ENCODE measurements at places on chromosomes 5 and 9. TPM values are rescaled to one million over a fixed set of nuclear protein-coding genes. Genes with fewer than 3 reads are reported as not detected.

- H3K4me1 ChIP-seq, result peaks cover 9% of the 10 kb centered on the region
- DNase-seq, result peak; percentile 78
These were observed 39.7 kb upstream of the SPRY4 start for GRCh38 chr5:142364251-142365145.

The ARSK gene
- total RNA-seq, result 13.5 TPM

- H3K4me3 ChIP-seq, result no peak overlapping the region
- H3K36me3 ChIP-seq, result no peaks in the 10 kb centered on the region
- H3K4me1 ChIP-seq, result no peaks in the 10 kb centered on the region
- DNase-seq, result no peak
These were observed 1.8 kb downstream of the SLC6A18 start for GRCh38 chr5:1226839-1227581.

The OTULINL gene
- total RNA-seq, result 5.3 TPM

DNA sequence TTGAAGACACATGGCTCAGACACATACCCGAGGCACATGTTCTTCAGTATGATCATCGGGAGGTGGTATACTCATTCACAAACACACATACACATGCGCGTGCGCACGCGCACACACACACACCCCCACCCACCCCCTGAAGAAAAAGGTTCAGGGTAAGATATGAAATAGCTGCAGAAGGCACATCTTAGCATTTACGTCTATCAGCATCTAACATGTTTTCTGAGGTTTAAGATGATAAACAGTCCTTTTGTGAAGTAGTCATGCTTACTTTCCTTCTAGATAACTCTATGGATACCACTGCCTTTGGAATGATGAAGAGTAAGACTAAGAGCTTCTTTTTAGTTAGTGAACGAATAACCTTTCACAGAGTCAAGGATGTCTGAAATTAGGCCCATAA lies 105.1 kb upstream of the GNA14 start:
- H3K27me3 ChIP-seq, result no peaks in the 10 kb centered on the region
- H3K36me3 ChIP-seq, result peaks cover 22% of the 10 kb centered on the region
- no peaks in the 10 kb centered on the region for H3K4me1 ChIP-seq
- H3K27ac ChIP-seq, result no peak overlapping the region

DNA sequence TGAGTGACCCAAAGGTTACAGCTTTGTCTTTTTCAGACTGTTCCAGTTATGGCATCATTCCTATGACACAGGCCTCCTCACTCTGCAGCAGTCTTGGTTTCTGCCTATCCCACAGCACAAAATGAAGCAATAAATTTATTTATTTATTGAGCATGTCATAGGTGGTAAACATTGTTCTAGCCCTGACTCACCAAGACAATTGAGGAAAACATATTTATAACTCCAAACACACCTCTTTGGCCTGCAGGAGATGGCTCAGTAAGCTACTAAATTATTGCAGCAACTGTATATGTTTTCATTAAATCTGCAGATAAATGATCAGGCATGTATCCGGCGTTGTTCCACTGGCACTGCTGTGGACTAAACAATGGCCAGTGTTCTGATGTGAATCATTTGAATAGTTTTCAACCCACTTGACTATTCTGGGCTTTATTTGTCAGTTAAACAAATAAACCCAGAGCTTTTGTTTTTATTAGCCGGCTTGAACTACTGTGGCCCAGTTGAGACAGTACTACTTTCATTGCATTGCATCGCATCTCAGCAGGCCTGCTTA lies 83.2 kb downstream of the FOXD1 start:
- no peak overlapping the region for H3K27ac ChIP-seq
- no peaks in the 10 kb centered on the region for H3K36me3 ChIP-seq
- H3K4me3 ChIP-seq, result no peak overlapping the region
- DNase-seq, result no peak
- H3K27me3 ChIP-seq, result no peaks in the 10 kb centered on the region

DNA sequence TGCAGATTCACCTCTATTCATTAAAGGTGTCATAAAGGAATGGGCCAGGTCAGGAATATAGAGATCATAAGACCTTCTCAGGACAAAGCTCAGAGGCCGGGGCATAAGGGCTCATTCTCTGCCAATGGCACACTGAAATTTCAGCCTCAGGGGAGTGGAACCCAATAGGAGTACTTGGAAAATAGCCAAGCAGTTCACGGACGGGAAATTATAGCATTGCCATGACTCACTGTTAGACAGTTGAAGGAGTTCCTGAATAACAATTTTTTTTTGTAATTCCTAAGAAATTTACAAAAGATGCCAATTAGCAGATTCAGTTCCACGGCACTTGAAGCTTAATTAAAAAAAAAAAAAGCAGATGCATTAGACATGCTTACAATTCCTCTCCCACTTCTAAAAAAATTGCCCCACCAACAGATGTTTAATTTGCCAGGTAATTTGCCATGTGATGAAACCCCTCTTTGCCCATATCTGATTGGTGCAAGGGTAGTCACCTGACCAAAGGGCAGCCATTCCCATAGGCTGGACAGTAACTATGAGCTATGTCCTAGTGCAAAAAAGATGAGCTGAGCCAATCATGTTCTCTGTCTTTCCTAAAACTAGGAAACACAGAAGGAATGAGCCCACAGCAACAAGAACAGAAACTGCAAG lies 58.6 kb downstream of the PTCD2 start:
- H3K27ac ChIP-seq, result no peak overlapping the region
- no peaks in the 10 kb centered on the region for H3K27me3 ChIP-seq
- H3K4me3 ChIP-seq, result no peak overlapping the region

GRCh38 chr5:179621551-179622214 lies 1.8 kb downstream of the HNRNPH1 start:
- peak overlapping the region; percentile 66 for H3K27ac ChIP-seq
- H3K4me3 ChIP-seq, result peak overlapping the region; percentile 87
- no peak for DNase-seq
- no peaks in the 10 kb centered on the region for H3K27me3 ChIP-seq
- H3K4me1 ChIP-seq, result peaks cover 64% of the 10 kb centered on the region

- no peaks in the 10 kb centered on the region for H3K36me3 ChIP-seq
- no peak for DNase-seq
- no peak overlapping the region for H3K4me3 ChIP-seq
- no peaks in the 10 kb centered on the region for H3K27me3 ChIP-seq
These were observed 20.8 kb downstream of the CNTFR start for GRCh38 chr9:34568774-34569173.

- H3K4me3 ChIP-seq, result no peak overlapping the region
- H3K27me3 ChIP-seq, result no peaks in the 10 kb centered on the region
- DNase-seq, result no peak
- H3K4me1 ChIP-seq, result no peaks in the 10 kb centered on the region
These were observed 73.6 kb upstream of the RETREG1 start for GRCh38 chr5:16690243-16690852.

DNA sequence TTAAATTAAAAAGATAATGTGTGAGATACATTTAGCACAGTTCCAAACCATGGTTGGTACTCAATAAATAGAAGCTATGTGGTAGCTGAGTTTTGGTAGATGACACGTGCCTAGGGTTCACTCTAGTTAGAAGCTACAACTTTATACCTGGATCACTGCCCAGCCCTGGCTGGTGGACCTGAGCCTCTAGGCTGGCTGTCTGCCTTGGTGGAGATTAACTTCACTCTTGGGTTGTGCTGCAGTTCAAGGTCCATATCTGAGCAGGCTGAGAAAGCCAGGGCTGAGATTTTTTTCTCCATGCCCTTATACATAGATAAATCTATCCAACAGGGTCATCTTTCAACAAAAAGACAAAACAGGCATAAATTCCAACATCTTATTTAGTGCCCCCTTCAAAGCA lies 44.6 kb upstream of the SPDL1 start:
- H3K36me3 ChIP-seq, result no peaks in the 10 kb centered on the region
- H3K27ac ChIP-seq, result no peak overlapping the region
- no peaks in the 10 kb centered on the region for H3K27me3 ChIP-seq
- H3K4me1 ChIP-seq, result no peaks in the 10 kb centered on the region
- no peak for DNase-seq

DNA sequence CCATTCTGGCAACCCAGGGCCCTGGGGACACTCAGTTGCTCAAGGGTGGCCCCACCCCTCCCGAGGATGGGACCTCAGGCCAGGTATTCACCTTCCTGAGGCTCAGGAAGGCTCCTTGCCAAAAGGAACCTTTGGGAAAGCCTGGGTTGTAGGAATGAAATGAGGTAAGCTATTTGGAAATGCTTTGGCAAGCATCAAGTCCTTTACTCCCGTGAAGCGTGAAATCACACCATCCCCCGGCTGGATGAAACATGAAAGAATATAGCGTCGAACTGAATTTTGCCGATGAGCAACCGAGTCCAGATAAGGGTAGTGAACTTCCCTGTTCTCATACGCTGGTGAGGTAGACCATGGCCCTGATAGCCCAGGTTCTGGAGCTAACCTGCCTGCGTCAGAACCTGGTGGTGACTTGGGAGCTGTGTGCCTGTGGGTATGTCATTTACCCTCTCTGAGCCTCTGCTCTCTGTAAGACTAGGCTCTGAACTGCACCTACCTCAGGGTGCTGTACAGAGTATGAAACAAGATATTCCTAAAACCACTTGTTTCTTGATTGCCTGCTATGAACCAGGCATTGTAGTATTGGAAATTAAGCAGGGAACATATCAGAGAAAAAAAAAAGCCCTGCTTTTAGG lies 105.3 kb upstream of the BOD1 start:
- DNase-seq, result no peak
- no peak overlapping the region for H3K27ac ChIP-seq
- no peaks in the 10 kb centered on the region for H3K27me3 ChIP-seq
- no peaks in the 10 kb centered on the region for H3K36me3 ChIP-seq

The DEPDC1B gene
- total RNA-seq, result 5.3 TPM

The IRX2 gene
- total RNA-seq, result not detected

The TSSK1B gene
- 0.90 TPM for total RNA-seq

DNA sequence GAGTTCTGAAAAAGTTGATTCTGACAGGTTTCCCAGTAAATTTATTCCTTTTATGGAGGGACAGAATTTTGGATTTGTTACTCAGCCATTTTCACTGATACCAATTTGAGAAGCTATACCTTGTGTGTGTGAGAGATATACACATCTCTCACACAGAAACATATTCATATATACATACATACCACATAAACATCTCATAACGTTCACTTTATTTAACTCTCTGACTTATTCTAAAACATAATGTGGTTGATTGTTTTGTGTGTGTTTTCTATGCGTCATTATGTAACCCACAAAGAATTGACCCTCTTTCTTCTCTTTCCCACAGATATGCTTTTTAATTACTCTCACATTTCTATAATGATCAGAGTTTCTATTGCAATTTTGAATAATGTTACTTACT lies 570.8 kb upstream of the TLE4 start:
- no peaks in the 10 kb centered on the region for H3K27me3 ChIP-seq
- H3K36me3 ChIP-seq, result no peaks in the 10 kb centered on the region
- H3K4me1 ChIP-seq, result no peaks in the 10 kb centered on the region
- H3K4me3 ChIP-seq, result no peak overlapping the region

GRCh38 chr9:72788966-72789735 lies 163.7 kb downstream of the ALDH1A1 start:
- no peak for DNase-seq
- H3K27ac ChIP-seq, result no peak overlapping the region
- no peak overlapping the region for H3K4me3 ChIP-seq
- H3K36me3 ChIP-seq, result no peaks in the 10 kb centered on the region
- no peaks in the 10 kb centered on the region for H3K4me1 ChIP-seq
- H3K27me3 ChIP-seq, result no peaks in the 10 kb centered on the region

DNA sequence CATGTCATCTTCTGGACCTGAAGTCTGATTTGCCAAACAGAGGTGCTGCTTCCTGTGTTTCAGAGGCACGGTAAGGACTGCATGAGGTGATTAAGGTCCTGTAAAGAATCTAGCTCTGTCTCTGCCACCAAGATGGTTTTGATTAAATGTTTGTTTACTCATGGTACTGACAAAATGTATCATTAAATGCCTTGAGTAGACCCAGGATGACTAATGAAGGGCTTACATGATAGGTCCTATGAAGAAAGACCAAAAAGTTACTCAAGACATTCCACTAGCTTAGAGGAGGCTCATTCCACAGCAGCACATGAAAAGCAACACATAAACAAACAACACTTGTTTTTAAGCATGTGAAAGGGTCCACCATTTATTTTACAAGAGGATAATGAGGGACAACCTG lies 100.9 kb downstream of the BOD1 start:
- H3K4me1 ChIP-seq, result no peaks in the 10 kb centered on the region
- DNase-seq, result no peak
- H3K36me3 ChIP-seq, result no peaks in the 10 kb centered on the region
- H3K4me3 ChIP-seq, result no peak overlapping the region

DNA sequence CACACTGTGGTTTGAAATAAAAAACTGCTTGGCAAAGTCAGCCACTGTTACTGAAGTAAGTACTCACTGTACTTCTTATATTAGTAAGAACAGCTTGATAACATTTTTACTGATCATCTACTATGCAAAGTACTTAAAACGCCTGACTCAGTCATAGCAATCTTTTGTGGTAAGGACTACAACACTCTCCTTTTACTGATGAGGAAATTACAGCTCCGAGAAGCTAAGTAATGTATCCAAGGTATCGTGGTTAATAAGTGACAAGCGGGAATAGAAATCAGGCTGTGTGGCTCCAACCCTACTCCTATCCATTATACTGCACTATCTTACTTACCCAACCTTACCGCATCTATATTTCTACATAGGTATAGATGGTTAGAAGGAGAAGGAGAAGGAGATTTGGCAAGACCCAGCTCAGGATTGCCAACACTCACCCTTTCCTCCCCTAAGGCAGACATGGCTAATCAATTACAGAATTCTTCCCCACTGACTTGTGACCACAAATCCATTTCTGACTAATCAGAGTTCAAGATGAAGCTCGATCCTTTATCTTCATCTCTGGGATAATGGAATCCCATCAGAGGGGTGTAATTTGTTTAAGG lies 281.4 kb downstream of the SPOCK1 start:
- no peak for DNase-seq
- H3K27ac ChIP-seq, result no peak overlapping the region

DNA sequence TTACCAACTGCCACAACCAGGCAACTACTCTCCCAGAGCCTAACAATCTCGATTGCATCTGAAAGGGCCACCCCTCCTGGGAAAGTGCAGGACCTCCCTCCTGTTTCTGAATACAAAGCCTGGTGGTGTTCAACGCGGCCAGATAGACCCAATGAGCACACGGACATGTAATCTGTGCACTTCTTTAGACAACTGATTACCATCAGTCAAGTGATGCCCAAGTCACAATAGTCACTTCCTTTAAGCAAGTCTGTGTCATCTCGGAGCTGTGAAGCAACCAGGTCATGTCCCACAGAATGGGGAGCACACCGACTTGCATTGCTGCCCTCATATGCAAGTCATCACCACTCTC lies 739 bp downstream of the C9orf72 start:
- DNase-seq, result peak; percentile 55
- H3K27me3 ChIP-seq, result no peaks in the 10 kb centered on the region
- peak overlapping the region; percentile 69 for H3K4me3 ChIP-seq
- peak overlapping the region; percentile 92 for H3K27ac ChIP-seq
- no peaks in the 10 kb centered on the region for H3K36me3 ChIP-seq

GRCh38 chr9:69326261-69326660 lies 1.2 kb downstream of the ENTREP1 start:
- H3K4me3 ChIP-seq, result no peak overlapping the region
- peaks cover 5% of the 10 kb centered on the region for H3K4me1 ChIP-seq
- no peak for DNase-seq
- H3K27ac ChIP-seq, result no peak overlapping the region
- peaks cover 42% of the 10 kb centered on the region for H3K27me3 ChIP-seq
- no peaks in the 10 kb centered on the region for H3K36me3 ChIP-seq

- no peaks in the 10 kb centered on the region for H3K36me3 ChIP-seq
- no peak overlapping the region for H3K4me3 ChIP-seq
- DNase-seq, result no peak
- no peaks in the 10 kb centered on the region for H3K27me3 ChIP-seq
- H3K27ac ChIP-seq, result no peak overlapping the region
These were observed 45.0 kb upstream of the TNFSF15 start for GRCh38 chr9:114850871-114851270.

GRCh38 chr9:131031642-131032005 lies 22.6 kb downstream of the LAMC3 start:
- no peaks in the 10 kb centered on the region for H3K27me3 ChIP-seq
- no peak overlapping the region for H3K4me3 ChIP-seq
- H3K27ac ChIP-seq, result no peak overlapping the region
- H3K4me1 ChIP-seq, result no peaks in the 10 kb centered on the region
- H3K36me3 ChIP-seq, result no peaks in the 10 kb centered on the region
